Fibroblast of pulmonary artery (primary cell): ENCODE measurements at places on chromosomes 12 and 14.

DNA sequence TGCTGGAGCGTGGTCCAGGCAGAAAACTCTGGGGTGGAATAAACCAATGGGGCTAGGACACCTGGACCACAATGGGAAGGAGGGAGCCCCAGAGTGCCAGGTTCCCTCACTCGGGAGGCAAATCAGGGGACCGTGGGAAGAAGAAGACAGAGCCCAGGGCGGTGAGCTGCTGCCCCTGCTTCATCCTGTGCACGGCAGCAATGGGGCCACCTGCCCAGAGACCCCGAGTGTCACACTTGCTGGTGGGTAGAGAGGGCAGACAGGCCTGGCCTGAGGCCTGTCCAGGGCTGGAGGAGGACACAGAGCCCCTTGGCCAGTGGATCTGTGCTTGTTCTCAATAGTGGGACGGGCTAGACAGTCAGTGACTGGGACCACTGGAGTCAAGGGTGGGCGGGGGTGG lies 58.2 kb downstream of the DIO3 start:
- no peak for DNase-seq

GRCh38 chr12:118850244-118850825 lies 131.0 kb upstream of the SRRM4 start:
- no peak for DNase-seq

DNA sequence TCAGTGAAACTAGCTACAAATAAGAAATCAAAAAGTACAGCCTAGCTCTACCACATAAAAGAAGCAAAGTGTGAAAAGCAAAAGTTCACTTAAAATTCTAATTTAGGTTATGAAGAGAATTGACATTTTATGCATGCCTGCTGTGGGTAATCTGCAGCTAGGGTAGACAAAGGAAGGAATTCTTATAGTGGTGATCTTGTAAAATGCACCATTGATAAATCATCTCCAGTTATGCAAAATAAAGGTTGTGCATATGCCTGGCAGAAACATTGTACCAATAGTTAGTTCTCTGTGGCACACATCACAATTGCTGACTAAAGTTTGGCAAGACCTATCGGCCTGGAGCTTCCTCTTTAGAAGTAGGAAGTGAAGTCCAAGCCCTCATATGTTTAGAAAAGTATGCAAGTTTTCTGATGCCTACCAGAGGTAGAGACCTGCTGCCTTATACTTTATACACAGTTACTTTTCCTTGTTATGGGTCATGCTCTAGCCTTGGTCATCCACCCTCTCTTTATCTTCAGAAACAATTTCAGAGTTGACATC lies 78.3 kb downstream of the TSHR start:
- DNase-seq, result no peak

- peak; percentile 95 for DNase-seq
Measured at GRCh38 chr12:106288494-106289195, 13.9 kb upstream of the TCP11L2 start.

- DNase-seq, result no peak
Measured at GRCh38 chr12:107903341-107904061, 129.0 kb downstream of the ASCL4 start.

GRCh38 chr12:110062241-110062640 lies 13.9 kb upstream of the C12orf76 start:
- no peak for DNase-seq

DNA sequence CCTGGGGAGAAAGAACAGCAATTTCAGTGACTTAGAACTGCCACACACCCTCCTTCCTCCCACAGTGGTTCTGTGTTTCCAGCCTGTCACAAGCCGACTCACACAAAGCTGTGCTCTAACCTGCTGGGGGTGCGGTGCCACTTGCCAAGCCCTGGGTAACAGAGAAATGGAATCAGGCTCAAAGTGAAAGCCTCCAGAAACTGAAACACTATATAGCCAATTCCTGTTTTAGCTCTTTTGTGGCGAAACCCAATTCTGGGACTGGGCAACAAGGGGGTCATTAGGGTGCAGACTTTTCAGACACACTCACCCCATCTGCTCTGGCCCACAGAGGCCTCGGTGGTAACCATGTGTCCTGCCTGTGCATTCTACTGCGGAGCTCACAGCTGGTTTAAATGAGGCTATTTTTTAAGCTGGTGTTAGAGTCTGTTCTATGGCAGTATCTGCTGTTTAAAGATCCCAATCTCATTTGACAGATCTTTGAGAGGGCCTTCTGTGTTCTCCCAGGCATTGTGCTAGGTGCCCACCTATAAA lies 15.2 kb upstream of the ACTR6 start:
- DNase-seq, result no peak

DNA sequence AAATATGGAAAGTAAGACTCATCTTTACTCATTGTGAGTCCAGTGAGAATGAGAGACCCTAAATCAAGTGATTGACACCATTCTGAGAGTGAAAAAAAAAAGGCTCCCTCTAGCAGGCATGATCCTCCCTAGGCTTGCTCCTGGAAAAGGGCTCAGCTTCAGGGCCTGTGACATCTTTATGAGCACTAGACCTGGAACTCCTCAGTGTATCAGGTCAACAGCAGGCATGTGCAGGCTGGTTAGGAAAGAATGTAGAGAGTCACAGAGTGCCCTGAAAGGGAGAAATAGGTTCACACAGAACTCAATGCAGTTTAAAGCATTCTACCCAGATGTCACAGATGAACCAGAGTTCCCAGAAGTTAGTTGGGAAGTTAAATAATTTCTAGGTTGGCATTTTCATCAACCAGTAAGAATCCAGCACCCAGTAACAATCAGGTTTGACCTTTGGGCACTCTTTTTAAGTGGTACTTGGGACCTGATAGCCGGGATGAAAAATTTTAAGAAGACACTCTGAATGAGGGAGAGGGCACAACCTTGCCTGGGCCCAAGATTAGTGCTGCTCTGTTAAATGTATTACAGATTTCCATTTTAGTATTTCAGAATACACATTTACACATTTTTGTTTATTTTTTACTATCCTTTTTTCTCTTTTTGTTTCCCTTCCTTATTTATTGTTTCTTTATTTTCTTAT lies 828.8 kb downstream of the C12orf50 start:
- no peak for DNase-seq

DNA sequence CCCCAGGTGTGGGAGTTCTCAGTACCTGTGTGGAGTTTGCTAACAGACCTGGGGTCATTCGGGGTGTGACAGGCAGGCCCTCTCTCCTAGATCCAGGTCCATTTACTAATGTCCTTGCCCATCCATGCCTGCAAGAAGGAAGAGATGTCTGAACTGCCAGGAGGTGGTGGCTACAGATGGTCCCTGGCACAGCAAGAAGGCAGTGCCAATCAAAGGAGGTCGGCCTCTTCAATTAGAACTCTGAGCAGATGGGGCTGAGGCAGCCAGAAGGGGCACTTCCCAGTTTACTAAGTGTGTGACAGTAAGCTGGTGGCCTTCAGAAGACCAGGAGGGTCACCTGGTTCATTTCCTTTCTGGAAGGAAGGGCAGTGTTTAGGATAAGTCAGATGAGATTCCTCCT lies 202.5 kb downstream of the CACNA1C start:
- no peak for DNase-seq

- peak; percentile 26 for DNase-seq
Measured at GRCh38 chr12:46657453-46658411, 168.1 kb downstream of the SLC38A4 start.

DNA sequence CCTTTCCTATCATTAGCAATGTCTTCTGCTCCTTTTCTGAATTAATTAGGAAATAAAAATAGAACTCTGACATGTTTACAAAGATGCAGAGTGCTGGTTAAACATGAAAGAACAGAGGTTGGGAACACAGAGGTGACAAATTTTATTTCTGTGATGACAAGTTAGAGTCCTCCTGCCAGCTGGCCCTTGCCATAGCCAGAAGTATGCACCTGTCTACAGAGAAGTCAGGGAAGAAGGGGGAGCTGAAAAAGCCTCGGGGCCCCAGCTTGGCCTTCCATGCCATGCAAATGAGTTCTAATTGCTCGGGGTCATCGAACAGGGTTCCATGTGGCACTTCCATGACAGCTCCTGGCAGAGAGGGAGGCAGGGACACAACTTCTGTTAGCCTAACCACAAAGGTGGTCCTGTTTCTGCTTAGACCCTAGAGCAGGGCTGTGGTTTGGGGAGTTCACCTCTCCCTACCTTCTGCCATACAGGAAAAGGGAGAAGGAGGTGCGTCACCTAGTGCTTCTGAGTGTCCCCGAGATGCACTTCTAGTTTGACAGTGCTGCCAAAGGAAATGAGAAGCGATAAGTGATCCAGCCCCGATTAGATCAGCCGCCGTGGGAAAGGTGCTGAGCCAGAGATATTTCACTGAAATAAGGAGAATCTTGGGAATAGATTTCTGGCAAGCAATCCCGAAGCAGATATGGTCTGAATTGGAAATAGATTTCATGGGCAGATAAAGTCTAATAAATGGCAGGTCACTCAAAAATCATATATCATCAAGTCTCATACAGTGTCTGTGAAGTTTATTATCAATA lies 155.8 kb upstream of the FOXN3 start:
- no peak for DNase-seq

DNA sequence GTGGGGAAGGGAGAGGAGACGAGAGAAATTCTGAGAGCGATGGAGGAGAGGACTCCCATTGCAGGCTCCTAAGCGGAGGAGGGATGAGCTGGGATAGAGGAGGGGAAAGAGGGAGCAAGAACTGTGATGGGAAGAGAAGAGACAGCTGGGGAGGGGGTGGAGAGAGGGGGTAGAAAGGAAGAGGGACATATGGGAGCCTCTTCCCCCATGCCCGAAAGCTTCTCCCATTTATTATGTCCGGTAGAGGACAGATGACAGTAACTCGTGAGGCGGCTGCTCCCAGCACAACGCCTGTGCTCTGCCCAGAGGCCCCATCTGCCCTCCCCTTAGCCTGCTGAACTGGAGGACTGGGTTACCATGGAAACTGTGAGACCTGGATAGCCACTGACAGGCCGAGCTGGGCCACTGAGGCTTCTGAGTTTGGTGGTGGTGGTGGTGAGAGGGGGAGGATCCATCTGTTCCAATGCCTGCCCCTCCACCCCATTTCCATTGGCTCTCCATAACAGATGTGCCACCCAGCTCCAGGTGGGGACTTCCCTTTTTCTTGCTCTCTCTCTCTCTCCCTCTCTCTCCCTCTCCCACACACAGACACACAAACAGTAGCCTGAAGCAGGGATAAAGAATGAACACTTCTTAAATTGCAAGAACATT lies 8.3 kb downstream of the CPNE6 start:
- no peak for DNase-seq

DNA sequence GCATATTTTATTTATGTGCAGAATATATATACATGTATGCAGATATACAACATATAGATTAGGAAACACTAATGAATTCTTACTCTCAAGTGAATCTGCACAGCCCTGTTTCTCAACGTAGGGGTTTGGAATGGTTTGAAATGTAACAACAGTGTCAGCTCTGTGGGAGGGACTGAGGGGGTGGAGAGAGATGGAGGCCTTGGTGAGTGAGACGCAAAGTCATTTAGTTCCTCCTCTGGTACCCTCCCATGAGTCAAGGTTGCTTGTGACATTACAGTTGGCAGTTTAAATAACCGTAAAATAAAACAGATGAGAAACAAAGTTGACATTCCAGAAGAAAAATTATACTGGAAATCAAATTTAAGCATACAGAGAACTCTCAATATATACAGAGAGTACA lies 313.0 kb upstream of the PRKD1 start:
- no peak for DNase-seq

GRCh38 chr12:53235742-53236442 lies 3.9 kb upstream of the RARG start:
- no peak for DNase-seq

DNA sequence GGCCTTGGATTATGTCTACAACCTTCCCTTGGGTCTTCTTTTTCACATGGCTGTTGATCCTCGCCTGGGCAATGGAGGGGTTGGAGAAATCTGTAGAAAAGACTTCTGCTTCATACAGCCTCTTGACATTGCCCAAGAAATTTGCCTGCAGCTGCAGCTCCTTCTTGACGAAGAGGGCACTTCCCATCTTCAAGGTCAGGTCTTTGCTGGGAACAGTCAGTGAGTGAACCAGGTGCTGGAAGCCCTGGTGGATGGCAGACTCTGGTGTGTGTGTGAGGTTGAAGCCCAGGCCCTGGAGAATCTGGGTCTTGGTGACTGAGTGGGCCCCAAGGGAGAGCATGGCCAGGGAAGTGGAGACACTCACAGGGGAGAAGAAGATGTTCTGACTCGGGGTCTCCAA lies 6.7 kb downstream of the SERPINA9 start:
- DNase-seq, result no peak

DNA sequence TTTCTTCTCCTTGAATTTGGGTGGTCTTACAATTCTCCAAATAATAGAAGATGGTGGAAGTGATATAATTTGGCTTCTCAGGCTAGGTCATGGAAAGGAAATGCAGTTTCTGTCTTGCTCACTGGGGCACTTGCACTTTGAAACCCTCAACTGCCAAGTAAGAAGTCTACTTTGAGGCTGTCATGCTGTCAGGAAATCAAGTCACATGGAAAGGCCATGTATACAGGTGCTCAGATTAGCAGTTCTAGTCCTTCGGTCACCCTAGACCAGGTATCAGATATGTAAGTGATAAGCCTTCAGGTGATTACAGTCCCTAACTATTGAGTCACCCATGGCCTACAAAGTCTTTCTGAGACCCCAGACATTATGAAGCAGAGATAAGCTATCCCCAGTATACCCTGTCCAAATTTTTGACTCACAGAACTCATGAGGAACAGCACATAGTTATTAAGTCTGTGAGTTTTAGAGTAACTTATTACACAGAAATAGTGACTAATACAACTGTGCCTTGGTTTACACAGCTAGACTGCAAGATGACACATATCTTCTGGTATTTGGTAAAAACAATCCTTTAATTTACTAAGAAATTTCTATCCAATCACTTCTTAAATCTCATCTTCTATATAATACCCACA lies 26.3 kb upstream of the BBS10 start:
- DNase-seq, result no peak

DNA sequence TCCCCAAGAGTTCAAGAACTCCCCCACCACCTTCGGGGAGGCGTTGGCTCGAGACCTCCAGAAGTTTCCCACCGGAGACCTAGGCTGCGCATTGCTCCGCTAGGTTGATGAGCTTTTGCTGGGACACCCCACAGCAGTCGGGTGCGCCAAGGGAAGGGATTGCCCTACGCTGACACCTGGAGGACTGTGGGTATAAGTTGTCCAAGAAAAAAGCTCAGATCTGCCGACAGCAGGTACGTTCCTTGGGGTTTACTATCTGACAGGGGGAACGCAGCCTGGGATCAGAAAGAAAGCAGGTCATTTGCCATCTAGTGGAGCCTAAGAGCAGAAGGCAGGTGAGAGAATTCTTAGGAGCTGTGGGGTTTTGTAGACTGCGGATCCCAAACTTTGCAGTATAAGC lies 98.8 kb downstream of the FRMD6 start:
- no peak for DNase-seq

- no peak for DNase-seq
Measured at GRCh38 chr12:113278633-113279032, 56.3 kb downstream of the SLC8B1 start.

GRCh38 chr14:70000601-70001000 lies 121.4 kb downstream of the SMOC1 start:
- DNase-seq, result no peak
